Activated gamma-delta T cell treated with Interleukin-2 at 50 U/mL for 16 hours (primary cell): ENCODE measurements at places on chromosomes 16 and 17.

DNA sequence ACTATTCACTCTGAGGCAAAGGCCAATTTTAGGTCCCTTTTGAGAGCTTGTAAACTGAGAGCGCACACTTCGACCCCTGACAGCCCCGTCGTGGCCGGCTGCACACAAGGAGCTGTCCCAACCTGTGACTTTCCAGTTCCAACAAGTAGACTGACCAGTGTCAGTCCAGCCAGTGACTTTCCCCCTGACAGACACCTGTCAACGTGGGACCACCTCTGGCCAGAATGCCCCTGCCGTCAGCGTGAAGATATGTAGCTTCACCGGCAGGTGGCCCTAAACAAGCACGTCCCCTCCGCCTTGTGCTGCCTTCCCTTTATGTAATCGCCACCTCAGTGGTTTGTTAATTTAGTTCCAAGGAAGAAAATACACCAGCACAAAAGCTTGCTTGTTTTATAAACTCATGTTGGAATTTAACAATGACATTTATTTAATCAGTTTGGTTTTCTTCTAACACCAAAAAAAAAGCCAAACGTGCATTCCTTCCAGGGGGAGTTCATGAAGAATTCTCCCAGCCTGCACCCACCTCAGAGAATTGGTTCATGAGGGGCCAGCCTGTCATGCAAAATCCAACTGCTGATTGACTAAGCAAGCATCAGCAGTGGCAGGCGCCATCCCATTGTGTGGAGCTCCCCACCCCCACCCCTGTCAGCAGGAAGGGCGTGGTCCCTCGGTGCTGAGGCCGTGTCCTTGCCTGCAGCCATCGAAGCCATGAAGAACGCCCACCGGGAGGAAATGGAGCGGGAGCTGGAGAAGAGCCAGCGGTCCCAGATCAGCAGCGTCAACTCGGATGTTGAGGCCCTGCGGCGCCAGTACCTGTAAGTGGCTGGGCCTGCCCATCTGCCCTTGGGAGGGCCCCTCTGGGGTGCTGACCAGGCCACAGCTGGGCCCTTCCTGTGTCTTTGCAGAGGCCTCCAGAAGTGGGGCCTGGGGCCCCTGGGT is 33.9 kb downstream of the PLD6 start:
- DNase-seq = no peak

DNA sequence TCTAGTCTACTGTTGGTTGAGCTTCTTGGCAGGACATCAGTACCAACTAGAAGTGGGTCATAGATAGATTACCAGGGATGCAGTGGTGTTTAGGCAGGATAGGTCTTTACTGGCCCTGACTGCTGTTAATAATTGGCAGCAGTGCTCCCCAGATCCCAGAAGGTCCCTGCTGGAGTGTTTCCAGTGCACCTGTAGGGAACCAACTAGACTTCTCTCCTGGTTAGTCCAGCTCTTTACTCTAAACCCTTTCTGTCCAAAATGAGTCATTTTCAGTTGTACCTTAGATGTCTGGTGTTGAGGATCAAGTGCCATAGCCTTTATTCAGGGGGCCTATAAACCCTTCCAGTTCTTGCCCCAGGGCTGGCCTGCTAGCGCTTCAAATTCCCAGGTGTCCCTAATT is 8.7 kb downstream of the POLR2C start:
- DNase-seq = no peak

DNA sequence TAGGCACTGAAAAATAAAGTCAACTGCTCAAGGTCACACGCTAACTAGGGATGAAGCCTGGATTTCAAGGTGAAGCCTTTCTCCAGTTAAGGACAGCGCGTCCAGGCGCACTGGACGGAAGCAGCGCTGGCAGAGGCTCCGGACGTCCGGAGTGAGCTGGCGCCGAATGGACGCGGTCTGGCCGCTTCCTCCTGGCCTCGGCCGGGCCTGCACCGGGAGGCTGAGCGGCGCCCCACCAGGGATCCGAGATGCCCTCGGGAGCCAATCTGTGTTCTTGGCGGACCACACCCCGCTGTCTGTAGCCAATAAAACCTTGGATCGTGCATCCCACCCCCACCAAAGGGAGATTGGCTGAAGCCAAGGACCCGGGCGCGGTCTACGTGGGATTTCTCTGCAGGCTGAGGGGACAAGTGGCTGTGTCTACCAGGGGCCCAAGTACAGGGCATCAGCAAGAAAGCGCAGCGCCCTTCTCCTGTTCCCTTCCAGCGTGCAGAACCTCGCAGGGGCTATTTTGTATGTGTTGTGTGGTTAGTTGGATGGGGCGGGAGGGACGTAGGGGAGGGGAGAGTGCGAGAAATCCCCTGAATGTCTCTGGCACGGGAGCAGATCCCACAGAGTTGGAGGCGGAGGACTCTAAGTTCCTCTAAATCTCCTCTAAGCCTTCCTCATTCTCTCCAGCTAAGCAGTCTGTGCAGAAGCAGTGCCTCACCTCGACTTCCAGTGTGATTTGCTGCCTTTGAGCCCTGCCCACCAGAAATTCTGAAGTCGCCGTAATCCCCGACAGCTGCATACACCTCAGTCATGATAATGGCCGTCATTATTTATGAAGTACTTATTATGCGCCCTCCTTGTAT is 2.5 kb upstream of the AKAP10 start:
- no peak for DNase-seq

DNA sequence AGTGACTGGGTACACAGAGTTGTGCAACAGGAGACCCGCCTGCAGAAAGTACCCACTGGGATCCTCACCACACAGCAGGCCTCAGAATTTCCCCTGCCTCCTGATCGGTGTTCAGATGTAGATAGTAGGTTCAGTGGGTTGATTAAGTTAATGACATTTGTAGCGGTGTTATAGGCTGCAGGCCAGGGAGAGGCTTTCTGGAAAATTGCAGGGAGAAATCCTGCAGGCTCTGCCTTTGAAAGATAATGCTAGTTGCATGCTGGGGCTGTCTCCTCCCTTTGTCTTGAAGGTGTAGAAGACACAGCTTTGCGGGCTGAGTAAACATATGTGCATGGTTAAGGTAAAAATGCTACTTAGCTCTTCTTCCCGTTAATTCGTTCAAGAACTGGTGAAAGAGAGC is 406.3 kb upstream of the RBFOX1 start:
- no peak for DNase-seq

GRCh38 chr17:6421700-6422604 is 13.0 kb downstream of the AIPL1 start:
- DNase-seq = peak; percentile 67

- DNase-seq = no peak
These were observed 3.7 kb upstream of the ERN1 start for GRCh38 chr17:64133546-64134215.

- no peak for DNase-seq
These were observed 19.0 kb downstream of the SLC7A6 start for GRCh38 chr16:68283346-68283745.

GRCh38 chr17:40070709-40071312 is 8.0 kb downstream of the THRA start:
- no peak for DNase-seq

- no peak for DNase-seq
These were observed 132.0 kb downstream of the MRTFB start for GRCh38 chr16:14203166-14203565.

- no peak for DNase-seq
These were observed 1.1 kb upstream of the SLC16A5 start for GRCh38 chr17:75086496-75087181.

DNA sequence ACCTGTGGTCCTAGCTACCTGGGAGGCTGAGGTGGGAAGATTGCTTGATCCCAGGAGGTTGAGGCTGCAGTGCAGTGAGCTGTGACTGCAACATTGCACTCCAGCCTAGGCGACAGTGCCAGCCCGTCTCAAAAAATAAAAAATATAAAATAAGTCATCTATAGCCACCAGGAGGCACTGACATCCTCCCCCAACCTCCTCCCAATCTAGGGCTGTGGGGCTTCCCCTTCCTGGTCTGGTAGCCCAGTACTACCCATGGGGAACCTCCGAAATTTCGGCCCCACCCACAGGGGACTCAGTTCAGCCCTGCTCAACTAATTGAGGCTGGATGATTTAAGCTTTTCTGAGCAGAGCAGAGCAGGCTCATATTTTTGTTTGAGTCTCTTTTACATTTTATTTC is 3.2 kb downstream of the ZSCAN10 start:
- peak; percentile 55 for DNase-seq

DNA sequence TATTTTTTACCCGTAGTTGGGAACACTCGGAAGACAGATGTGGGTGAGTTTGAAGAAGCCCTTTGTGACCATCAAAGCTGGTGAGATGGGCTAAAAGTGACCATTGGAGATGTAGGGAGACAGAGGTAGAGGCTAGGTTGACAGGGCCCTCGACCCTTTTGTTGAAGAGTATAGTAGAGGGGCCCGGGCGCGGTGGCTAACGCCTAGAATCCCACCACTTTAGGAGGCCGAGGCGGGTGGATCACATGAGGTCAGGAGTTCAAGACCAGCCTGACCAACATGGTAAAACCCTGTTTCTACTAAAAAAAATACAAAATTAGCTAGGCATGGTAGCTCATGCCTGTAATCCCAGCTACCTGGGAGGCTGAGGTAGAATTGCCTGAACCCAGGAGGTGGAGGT is 16.2 kb upstream of the NFATC3 start:
- DNase-seq = no peak

- DNase-seq = no peak
These were observed 431.6 kb downstream of the CDH13 start for GRCh38 chr16:83058376-83058775.

DNA sequence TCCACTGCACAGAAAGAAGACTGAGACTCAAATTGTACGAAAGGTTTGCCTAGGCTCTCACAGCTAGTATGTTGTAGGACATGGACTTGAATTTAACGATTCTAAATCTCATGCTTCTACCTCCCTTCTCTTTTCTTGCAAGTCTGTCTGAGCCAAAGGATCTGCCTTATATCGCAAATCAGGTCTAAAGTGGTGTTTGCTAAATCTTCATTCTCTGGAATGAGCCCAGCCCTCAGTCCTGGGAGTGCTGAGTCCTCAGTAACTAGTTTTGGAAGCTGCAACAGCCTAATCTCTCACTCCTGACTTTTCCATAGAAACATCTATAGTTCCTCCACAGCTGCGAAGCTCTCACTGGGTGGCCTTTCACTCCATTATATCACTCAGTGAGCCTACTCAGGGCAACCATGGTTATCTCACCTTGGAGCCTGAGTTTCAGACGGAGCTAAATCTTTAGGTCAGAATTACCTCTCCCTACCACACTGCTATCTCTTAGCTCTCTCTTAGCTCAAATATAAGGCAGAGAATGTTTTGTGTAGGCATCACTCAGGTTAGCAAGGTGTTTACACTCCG is 575.5 kb upstream of the C16orf82 start:
- DNase-seq = no peak

DNA sequence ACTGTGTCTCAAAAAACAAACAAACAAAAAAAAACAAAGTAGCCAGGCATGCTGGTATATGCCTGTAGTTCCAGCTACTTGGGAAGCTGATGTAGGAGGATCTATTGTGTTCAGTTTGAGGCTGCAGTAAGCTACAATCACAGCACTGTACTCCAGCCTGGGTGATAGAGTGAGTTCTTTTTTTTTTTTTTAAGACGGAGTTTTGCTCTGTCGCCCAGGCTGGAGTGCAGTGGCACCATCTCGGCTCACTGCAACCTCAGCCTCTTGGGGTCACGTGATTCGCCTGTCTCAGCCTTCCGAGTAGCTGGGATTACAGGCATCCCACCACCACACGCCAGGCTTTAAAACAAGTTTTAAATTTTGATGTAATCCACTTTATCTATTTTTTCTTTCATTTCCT is 80.2 kb upstream of the STAC2 start:
- no peak for DNase-seq

DNA sequence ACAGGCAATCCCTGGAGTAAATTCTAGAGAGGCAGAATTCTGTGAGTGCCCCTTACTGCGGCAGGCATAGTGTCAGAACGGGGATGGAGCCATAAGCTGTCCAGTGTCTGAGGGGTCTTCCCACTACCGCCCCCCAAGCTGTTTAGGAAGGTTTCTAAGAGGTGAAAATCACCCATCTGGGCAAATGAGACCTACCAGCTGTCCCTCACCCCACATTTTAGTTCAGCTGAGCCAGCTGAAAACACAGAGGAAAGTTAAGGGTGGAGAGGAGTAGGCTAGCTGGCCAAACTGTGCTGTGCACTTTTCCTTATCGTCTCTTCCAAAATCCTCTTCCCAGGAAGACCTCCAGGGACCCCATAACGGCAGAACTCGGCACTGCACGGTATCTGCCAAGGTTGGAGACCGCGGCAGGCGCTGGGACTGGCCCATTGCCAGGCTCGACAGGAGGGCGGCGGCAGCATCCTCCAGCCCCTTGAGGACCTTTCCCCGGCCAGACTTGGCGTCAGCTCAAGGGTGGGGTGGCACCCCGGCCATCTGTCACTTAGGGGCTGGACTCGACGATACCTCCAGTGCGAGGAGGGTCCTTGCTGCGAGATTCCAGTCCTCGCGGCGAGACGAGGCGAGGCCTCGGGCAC is 955 bp downstream of the ACLY start:
- peak; percentile 31 for DNase-seq

GRCh38 chr16:66916518-66916917 is 2.2 kb downstream of the CDH16 start:
- DNase-seq = no peak

DNA sequence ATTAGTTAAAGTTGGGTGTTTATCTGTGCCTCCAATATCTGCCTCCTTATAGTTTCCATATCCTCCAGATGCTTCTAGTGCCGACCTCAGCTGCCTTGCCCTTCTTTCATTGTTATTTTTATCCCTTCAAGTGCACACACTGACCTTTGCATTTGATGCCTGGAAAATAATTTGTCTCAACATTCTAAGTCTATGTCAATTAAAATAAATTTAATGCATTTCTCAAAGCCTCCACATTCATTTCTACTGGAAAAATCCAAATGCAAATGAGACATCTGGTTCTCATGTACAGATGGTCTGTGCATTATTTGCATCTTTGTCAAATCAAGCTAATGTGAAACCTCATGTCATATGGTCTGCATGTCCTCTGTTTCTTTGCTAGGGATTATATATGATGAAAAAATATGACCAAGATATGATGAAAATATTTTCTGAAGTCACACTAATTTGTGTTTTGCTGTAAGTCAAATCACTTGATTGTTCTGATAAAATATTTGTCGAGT is 61.4 kb downstream of the TMEM100 start:
- DNase-seq = no peak

DNA sequence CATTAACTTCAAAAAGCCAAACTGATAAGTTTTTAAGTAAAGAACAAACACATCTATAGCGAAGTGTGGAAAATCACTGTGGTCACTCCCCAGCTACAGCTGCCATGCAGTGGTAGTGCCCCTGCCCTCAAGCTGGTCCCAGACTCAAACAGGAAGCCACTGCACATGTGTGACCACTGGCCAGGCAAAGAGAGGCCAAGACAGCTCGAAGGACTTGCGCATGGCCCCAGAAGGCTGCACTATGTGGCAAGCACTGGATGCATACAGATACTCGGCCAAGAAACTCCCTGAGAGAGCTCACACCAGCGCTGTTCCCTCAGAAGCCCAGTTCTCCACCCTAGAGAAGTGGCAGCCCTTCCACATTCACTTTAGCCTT is 82.4 kb downstream of the ANKRD11 start:
- DNase-seq = no peak

DNA sequence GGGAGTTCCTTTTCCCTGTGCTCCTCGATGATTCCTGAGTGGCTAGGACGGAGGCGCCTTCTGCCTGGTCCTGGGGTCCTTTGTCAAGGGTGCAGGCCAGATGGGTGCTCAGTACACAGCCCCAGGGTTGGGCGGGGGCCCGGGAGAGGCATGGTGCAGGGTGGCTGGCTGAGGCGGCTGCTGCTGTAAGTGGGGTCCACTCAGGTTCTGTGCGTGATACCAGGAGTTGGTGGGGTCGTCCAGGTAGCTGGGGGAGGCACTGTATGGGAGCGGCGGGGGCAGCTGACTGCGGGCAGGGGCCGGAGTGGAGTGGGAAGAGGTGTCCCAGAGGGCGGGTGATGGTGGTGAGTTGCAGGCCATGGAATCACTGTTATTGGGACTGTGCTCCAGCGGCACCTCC is 3.6 kb downstream of the DLX3 start:
- DNase-seq = no peak
